ENCODE measurements at places on chromosomes 16 and 17. TPM values are rescaled to one million over a fixed set of nuclear protein-coding genes. Genes with fewer than 3 reads are reported as not detected.
A peak's percentile ranks its signal among the peaks of the same experiment; 100 is the strongest.

GRCh38 chr17:76903631-76904030 is 35.4 kb downstream of the MGAT5B start:
- no peak for DNase-seq

SLC13A5 gene
- total RNA-seq, result 0.62 TPM

DNA sequence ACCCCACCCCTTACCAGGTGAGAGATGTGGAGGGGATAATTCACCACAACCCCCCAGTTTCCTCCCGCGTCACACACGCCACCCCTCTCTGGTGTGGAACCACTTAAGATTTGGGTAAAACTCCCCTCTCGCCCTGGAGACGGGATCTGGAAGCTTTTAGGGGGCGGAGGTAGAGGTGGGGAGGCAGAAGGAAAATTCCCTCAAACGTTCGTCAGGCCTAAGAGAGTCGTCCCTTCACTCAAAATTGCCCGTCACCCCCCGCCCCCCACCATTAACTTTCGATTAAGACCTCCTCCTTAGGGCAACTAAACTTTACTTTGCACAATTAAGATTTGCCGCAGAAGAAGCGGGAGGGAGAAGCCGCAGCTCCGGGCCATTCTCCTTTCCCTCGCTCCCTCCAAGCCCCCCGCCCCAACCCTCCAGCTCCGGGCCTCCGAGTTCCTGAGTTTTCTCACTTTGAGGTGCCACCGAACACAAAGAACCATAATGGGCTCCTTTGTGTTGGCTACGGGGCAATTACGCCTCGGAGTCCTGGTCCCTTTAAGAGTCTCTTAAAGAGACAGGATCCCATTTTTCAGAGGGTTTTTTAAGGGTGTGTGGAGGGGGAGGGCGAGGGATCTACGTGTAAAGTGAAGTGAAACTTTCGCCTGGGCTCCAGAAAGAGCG is 985 bp upstream of the FZD2 start:
- DNase-seq, result peak; percentile 66

SSH2 gene
- 45.1 TPM for total RNA-seq

GRCh38 chr17:38852771-38853291 is 690 bp downstream of the RPL23 start:
- no peak for DNase-seq

KRTAP9-3 gene
- total RNA-seq, result not detected

DNA sequence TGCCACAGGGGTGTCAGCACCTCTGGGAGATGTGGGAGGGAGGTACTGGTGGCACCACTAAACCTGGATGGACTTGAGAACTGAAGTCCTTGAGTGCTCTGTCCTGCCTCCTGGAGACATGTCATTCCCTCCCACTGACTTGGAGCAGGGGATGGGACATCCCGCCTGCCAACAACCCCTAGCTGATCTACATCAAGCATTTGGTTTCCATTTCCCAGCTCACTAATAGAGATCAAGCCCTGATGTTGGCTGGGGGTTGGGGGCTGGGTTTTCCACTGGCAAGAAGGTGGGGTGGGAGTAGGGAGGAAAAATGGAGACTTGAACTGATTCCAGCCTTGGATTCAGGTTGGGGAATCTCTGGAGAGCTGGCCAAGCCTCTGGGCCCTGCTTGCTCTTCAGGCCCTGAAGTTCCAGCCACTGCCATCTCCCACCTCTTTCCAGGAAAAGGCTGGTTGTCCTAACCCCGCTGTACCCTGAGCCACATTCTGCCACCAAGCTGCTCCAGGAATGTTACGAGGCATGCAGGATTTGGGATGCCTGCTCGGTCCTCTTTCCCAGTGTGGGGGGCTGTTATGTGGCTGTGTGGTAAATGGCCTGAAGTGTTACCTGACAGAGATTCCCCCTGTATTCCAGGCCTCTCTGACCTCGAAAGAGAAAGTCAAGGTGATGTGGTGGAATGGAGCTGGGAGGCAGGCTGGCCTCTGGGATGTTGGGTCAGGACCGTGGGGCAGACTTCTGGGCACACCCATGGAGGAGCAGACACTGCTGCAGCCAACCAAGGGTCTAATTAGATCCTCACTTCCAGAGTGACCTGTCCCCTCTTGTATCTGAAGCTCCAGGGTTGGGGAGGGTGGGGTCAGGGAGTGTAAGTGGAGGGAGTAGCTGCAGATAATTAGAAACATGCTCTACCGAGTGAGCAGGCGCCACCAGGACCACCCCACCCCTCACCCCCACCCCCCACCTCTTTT is 16.7 kb downstream of the IGFBP4 start:
- no peak for DNase-seq

DNA sequence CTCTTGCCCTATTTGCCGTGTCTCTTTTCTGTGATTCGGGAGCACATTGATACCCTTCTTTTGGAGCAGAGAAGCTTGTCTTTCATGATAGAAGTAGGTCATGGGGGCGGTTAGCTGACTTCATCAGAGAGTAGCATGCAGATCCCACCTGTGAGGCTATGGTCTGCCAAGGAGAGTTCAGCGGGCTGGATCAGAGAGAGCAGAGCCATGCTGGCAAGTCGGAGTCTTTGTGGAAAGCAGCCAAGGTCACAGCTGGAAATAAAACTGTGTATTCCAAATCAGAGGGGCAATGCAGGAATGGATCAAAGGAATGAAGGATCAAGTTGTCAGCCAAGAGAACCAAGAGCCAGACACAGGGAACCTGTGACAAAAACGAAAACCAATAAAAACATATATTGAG is 595.9 kb downstream of the WWOX start:
- DNase-seq, result no peak

KRT39 gene
- total RNA-seq, result not detected

GRCh38 chr16:23403547-23403946 is 49.4 kb downstream of the COG7 start:
- no peak for DNase-seq

RNU2-1 gene
- total RNA-seq, result 9,260 TPM

- DNase-seq, result no peak
Measured at GRCh38 chr16:64880994-64881393, 240.9 kb downstream of the CDH11 start.

- DNase-seq, result no peak
Measured at GRCh38 chr16:28324235-28324886, 32.0 kb downstream of the SBK1 start.

- DNase-seq, result no peak
Measured at GRCh38 chr16:61500851-61501250, 535.4 kb downstream of the CDH8 start.

AARS1 gene
- 73.3 TPM for total RNA-seq

- DNase-seq, result no peak
Measured at GRCh38 chr16:77974883-77975282, 47.5 kb upstream of the CLEC3A start.

LYRM9 gene
- 32.5 TPM for total RNA-seq

LONP2 gene
- total RNA-seq, result 75.9 TPM

- no peak for DNase-seq
Measured at GRCh38 chr17:35627417-35627816, 40.3 kb downstream of the AP2B1 start.

- DNase-seq, result no peak
Measured at GRCh38 chr16:88449267-88449561, 3.9 kb upstream of the ZFPM1 start.

ZKSCAN2 gene
- 5.9 TPM for total RNA-seq

- DNase-seq, result no peak
Measured at GRCh38 chr17:59181481-59181880, 25.9 kb downstream of the PRR11 start.

GRCh38 chr16:13401641-13402040 is 500.2 kb downstream of the SHISA9 start:
- no peak for DNase-seq

GRCh38 chr17:43524945-43525575 is 21.1 kb downstream of the ETV4 start:
- no peak for DNase-seq

- no peak for DNase-seq
Measured at GRCh38 chr16:27340654-27341053, 26.9 kb downstream of the IL4R start.

DNA sequence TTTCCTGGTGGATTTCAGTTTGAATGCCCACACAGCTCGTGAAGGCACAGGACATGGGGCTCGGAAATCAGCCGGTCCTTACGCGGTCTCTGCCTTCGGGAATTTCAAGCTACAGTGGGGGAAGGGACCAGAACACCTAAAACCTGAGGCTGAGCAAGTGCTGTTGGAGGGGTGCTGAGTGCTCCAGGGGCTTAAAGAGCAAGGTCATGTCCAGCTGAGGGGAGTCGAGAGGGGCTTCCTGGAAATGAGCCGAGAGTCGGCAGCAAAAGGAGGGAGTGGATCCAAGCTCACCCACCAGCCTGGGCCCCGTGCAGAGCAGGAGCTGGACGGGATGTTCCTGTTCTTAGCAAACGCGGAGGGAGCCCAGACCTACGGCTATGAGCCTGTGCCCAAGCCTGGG is 73.2 kb upstream of the RPL38 start:
- peak; percentile 44 for DNase-seq

- DNase-seq, result peak; percentile 44
Measured at GRCh38 chr17:45451131-45451530, 18.5 kb upstream of the ARHGAP27 start.

ANKRD40CL gene
- not detected for total RNA-seq

GRCh38 chr17:7330638-7331015 is 1.5 kb upstream of the NEURL4 start:
- DNase-seq, result no peak

DNA sequence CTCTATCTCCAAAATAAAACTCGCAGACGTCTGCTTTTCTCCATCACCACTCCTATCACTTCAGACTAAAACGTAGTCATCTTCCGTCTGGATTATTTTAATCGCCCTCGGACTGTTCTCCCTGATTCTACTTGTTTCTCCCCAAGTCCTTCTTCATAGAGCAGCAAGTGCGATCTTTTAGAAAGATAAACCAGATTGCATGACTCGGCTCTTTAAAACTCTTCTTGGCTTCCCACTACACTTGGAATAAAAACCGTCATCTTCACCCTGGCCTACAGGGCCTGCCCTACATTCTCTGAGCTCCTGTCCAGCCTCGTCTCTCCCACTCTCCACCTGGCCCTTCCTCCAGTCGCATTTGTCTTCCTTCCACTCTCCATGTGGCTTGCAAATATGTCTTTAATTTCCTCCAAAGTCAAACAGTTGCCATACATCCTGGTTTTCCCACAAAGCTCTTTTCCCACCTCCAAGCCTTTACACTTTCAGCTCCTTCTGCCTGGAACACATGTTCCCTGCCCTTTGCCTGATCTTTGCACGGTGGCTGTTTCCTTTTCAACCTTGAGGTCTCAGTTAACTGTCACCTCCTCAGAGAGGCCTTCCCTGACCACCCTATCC is 70.5 kb upstream of the DHX40 start:
- DNase-seq, result no peak

GRCh38 chr16:72092832-72093447 is 480 bp downstream of the TXNL4B start:
- DNase-seq, result no peak

- no peak for DNase-seq
Measured at GRCh38 chr17:12922120-12922519, 95.7 kb downstream of the ELAC2 start.

DNA sequence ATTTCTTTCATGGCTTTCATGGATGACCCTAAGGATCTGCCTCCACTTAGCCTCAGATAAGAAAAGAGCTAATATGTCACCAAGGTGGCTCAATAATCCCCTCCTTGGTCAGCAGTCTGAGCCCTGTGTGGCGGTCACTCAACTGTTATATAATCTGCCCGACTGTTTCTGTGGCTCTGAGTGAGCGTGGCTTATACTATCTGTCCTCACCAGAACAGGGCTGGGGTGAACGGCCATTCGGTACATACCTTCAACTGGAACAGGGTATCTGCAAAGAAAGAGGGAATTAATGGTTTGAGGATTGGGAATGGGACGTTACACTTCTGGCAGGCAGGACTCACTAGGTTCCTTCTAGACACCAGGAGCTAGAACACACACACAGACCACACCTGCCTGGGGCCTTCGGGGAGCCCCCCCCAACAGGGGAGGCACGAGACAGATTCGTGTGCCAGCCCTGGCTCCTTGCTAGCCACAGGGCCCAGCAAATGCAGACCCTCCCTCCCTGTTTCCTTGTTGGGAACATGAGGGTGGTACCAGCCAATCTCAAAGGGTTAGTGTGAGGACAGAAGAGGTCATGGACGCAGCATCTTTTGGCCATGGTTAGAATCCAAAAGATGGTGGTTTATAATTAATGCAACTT is 3.7 kb downstream of the CHMP1A start:
- DNase-seq, result no peak

TSPAN10 gene
- total RNA-seq, result 0.85 TPM
